ENCODE measurements at places on chromosomes 11 and 22.

DNA sequence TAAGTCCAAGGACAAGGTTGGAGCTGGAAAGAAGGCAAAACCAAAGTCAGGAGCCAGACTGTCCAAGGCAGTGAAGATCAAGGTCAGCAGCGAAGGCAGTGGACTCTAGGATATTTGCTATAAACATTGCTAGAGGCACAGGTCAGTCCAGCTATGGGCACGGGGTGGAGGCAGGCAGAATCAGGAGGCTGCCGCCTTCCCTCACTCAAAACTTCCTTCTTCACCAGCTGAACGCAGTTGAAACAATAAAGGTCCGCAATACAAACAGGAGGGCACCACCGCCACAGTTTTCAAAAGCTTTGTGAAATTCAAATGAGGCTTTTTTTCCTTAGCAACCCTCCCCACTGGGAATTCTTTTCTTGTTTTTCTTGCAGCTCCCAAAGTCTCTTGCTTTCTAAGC is 372.4 kb downstream of the NXPE2 start:
- no peak for DNase-seq

- no peak for DNase-seq
Observed at GRCh38 chr11:967995-968751, 42.5 kb downstream of the AP2A2 start.

GRCh38 chr22:32409977-32410376 is 2.1 kb downstream of the RTCB start:
- no peak for DNase-seq

DNA sequence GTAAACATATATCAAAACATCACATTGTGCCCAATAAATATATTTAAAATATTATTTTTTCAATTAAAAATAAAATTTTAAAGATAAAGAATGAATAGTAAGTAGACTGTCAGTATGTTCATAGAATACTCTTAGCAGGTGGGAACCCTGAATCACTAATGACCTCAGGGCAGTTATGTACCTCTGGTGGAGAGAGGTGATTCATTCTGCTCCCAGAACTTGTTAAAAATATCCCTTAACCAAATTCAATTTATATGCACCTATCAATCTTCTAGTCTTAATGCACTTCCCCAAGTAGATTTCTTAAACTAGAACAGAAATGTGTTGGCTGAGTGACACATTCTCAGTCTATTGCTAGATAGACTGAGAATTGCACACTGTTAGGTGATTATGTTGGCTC is 183.9 kb upstream of the SYN3 start:
- DNase-seq, result no peak

DNA sequence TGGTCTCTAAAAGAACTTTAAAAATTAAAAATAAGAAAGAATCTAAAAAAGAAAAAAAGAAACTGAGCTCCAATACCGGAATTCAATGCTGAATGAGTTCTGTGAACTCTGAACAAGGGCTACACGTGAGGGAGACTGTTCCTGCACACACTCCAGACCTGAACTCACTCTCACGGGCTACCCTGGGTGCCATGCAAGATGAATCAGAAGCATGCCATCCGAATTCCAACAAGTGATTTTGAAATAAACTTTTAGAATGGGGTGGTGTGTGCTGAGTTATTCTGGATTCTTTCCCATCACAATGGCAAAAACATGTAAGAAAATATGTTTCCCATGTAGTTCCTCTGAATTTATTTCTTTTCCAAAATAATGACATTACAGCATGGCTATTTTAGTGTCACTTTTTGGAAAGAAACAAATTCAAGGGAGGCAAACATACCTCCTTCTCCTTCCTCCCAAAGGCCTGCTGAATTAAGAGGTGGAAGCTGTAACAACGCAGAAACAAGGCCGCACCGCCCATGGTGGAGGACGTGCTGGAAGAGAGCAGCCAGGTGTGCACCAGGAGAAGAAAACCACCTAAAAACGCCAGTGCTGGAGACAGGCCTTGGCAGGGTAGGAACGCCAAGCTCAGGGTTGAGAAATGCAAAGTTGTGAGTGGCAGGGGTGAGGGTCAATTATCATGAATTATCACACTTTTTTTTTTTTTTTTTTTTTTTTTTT is 63.2 kb upstream of the ARFGAP3 start:
- no peak for DNase-seq

DNA sequence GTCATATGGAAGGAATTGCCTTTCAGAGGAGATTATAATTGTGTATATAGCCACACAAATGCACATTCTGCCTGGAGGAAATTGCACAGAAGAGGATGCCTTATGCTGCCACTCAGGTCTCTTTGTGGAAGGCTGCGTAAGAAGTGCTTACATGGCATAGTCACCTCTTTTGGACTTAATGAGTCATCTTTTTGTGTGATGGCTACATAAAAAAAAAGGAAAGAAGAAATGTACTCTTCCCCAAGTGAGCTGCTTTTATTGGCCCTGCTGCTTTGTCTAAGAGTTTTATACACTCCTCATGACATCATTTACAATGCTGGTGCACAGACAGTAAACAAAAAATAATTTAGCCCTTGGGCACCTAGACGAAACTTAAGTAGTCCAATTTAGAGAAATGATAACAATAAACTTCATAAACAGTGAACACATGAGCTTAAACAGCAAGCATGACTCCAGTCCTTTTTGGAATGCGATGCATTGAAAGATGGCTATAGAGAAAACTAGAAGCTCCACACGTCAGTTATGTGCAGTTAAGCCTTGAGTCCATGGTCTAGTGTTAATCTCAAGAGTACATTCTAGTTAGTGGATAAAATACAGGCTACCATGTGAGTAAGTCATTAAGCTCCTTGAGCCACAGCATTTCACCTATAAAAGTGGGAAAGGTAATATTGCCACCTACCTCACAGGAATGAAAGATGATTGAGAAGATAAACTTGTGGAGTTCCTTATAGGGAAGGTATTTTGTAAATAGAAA is 12.0 kb downstream of the CSTPP1 start:
- no peak for DNase-seq

- DNase-seq, result no peak
Observed at GRCh38 chr11:17793642-17794170, 59.1 kb downstream of the KCNC1 start.

GRCh38 chr11:88484873-88485621 is 147.5 kb upstream of the CTSC start:
- DNase-seq, result peak; percentile 46

DNA sequence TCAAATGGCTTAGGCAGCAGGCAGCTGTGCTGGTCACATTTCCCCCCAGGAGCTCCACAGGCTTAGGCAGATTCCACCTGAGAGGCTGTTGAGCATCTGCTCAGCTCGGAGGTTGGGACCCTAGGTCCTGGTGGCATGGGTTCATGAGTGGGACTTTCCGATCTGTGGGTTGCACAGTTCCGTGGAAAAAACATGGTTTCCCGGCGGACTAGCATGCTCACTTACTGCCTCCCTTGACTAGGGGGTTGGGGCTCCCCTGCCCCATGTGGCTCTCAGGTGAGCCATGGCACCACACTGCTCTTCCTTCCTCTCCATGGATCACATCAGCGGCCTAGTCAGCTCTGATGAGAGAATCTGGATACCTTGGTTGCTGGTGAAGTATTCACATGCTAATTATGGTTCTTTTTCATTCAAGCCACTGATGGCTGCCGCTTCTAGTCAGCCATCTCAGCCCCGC is 685.1 kb downstream of the METTL15 start:
- DNase-seq, result no peak

DNA sequence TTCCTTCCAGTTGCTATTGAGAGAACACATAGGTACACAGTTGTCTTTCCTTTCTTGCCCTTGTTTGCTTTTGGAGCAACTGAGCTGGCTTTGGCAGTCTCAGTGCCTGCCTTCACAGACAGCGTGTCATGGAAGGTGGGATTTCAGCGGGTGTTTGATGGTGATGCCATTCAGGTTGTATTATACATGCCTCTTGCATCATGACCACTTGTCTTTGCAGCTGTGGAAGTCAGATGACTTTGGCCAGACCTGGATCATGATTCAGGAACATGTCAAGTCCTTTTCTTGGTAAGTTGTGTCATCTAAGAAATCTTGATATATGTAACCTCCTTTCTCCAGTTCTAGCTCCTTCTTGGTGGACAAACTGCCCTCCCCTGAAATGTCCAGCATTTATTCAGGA is 37.1 kb upstream of the SORL1-AS1 start:
- no peak for DNase-seq

DNA sequence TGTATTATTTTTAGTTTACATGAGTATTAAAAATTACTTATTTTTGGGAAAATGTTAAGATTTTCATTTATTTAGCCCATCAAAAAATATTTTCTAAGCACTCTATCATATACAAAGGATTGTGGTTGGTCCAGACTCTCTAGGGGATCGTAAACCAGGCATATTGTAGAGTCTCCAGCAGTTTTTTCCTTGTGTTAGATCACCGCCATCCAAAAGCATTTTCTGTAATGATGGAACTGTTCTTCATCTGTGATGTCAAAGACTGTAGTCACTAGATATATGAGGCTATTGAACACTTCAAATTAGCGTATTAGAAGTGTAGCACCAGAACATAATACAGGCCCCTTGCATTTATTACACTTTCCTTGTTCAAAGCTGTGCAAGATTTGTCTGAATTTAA is 154.9 kb downstream of the SBF2 start:
- DNase-seq, result no peak

DNA sequence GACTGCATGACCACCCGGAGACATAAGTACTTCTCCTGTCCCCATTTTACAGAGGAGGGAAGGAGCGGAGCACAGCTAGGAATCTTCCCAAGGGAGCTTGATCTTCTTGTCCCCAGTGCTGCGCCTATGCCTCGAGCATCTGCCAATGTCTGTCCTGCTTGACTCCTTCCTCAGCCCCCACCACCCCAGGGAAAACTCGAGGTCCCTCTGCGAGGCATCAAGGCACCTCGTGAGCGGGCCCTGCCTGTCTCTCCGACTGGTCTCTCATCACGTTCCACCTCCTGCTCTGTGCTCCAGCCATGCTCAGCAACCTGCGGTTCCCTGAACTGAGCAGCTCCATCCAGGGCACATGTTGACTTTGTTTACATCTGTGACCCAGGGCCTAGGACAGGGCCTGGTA is 2.5 kb downstream of the NCF4 start:
- DNase-seq, result no peak

DNA sequence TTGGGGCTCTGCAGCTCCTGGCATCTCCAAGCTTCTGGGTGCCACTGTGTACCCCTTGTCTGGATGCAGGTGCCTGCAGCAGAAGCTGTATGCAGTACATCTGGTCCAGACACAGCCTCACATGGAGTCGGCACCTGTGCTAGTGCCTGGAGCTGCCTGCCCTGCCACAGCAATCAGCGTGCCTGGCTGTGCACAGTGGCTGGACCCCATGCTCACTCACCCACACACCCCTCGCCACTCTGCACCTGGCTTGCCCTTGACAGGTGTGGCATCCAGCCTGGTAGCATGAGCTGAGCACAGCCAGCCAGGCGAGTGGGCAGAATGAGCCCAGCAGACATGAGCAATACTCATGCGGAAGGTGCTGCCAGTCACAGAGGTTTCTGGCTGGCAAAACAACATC is 19.5 kb upstream of the OR6A2 start:
- DNase-seq, result no peak

DNA sequence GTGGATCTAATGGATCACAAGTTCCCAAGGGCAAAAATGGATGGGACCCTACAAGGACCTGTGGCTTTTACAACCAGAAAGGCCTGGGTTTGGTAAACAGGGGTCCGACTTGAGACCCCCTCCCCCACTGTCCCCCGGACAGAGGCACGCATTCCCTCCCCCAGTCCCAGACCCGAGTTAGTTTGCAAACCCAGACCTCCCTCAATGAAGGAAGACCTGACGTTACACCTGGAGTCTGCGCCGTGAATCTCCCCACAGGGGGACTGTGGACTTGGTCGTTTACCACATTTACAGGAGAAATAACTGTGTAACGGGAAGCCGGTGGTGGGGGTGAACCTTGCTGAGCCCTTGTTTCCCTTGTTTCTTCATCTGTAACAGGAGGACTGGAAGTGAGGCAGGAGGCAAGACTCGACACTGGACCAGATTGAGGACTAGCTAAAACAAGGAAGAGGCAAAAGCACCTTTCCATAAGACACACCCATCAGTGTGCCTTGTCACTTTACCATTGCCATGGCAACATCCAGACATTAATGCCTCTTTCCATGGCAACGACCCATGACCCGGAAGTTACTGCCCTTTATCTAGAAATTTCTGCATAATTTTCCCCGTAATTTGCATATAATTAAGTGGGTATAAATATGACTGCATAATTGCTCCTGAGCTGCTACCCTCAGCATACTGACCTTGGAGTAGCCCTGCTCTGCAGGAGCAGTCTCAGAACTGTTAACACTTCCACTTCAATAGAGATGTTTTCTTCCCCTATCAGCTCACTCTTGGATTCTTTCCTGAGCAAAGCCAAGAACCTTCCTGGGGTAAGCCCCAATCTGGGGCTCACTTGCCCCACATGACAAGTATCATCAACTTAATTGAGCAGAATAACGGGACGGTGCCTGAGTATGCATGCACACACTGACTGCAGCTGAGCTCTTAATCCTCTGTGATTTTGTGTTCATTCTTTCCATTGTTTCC is 25.4 kb downstream of the PDGFB start:
- DNase-seq, result no peak

- DNase-seq, result no peak
Observed at GRCh38 chr22:17132112-17132511, 11.0 kb upstream of the TMEM121B start.

GRCh38 chr11:94469416-94469815 is 24.2 kb downstream of the MRE11 start:
- DNase-seq, result no peak

DNA sequence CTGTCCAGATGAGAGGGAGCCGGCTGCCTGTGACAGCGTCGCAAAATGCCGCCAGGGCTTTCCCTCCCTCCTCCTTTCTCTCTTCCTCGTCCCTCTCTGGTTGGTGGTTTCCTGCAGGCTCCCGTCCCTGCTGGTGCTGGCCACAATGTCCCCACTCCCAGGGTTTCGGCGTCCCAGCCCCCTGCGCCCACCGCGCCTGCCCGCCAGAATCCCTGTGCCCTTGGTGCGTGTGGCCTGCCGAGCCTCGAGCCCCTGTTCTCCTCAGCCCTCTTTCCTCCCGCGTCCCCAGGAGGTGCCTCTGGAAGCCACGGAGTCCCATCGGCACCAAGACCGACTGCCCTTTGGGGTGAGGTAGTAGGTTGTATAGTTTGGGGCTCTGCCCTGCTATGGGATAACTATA is 37.9 kb upstream of the PPARA start:
- DNase-seq, result no peak

Data from erythroblast (primary cell).